NCI-H446 treated with DMSO at 0.1 percent for 48 hours (cell line): ENCODE measurements at places on chromosomes 12 and 14.

DNA sequence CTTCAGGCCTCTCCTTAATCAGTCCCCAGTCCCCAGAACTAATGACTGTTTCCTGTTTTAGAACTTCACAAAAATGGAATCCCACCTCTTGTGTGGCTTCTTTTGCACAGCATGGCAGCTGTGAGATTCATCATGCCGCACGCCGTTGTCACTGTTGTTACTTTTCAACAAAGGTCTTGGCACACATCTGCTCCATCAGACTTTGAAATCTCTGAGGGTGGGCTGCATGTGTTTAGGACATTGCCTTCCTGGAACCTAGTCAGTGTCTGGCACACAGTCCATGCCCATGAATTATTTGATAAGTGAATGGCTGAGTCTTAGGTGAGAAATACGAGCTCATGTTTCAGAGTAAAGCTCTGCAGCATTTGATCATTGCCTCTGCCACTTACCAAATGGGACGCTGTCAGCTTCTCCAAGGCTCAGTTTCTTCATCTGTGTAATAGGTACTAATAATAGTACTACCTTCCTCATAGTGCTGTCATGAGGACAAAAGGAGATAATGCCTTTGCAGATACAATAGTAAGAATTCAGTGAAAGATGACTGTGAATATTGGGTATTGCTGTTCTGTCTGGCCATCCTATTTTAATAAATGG, 90.4 kb downstream of the SRRM4 start:
- DNase-seq = no peak

DNA sequence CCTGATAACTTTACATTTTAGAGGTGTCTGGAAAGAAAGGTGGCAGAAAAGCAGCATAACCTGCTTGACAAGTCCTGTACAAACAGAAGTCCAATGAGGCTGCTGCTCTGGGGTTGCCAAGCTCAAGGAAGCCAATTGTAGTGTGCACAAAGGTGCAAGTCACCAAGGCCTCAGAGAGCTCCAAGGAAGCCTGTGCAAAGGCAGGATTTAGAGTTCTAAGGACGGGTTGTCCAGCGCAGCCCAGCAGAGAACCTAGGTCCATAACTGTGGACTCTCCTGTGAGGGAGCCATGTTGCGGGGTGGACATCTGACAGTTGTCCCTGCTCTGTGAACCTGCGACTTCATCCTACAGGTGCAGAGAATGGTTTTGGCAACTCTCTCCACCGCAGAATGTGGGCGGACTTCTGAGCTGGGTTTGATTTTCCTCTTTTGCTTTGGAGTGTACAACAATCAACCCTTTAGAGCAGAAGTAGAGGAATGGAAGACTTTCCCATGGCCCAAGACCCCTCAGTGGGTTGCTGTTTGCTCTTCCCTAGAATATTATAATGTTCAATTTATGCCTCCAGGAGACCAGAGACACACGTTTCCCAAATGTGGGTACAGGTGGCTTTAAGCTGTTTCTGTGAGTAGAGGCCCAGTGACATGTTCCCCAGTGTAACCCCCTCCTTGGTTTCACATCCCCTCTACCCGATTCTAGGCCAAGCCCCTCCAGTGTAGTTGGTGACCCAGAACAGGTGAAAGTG, 81.0 kb downstream of the ETV6 start:
- DNase-seq = no peak

DNA sequence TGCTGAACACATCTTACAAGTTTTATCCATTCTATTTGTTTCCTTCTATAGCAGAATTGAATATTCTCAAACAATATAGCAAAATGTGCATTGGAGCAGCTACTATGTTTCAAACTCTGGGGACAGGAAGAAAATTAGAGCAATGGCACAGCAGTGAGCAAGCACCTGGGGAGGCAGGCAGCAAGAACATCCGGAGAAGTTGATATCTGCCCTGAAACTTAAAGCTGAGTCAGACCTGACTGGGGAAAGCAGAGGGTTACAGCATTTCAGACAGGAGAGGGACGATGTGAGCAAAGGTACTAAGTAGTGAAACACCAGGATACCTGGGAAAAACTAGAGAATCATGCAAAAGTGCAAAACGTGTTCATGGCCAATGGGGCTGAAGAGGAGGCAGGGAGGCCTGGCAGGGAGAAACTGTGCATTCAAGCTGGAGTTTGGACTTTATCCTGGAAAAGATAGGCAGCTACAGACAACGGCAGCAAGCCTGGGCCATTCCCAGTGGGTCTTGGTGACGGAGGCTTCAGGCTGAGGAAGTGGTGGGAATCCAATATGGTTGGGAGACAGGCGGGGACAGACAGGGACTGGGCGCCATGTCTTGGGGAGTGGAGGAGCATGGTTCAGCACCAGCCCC, 118.0 kb upstream of the CDKN3 start:
- no peak for DNase-seq

GRCh38 chr12:123111498-123112165, 39.3 kb downstream of the PITPNM2 start:
- DNase-seq = no peak

GRCh38 chr12:130486146-130486435, 148.4 kb downstream of the PIWIL1 start:
- DNase-seq = no peak

GRCh38 chr12:99978152-99978551, 6.6 kb downstream of the ANKS1B start:
- DNase-seq = no peak

DNA sequence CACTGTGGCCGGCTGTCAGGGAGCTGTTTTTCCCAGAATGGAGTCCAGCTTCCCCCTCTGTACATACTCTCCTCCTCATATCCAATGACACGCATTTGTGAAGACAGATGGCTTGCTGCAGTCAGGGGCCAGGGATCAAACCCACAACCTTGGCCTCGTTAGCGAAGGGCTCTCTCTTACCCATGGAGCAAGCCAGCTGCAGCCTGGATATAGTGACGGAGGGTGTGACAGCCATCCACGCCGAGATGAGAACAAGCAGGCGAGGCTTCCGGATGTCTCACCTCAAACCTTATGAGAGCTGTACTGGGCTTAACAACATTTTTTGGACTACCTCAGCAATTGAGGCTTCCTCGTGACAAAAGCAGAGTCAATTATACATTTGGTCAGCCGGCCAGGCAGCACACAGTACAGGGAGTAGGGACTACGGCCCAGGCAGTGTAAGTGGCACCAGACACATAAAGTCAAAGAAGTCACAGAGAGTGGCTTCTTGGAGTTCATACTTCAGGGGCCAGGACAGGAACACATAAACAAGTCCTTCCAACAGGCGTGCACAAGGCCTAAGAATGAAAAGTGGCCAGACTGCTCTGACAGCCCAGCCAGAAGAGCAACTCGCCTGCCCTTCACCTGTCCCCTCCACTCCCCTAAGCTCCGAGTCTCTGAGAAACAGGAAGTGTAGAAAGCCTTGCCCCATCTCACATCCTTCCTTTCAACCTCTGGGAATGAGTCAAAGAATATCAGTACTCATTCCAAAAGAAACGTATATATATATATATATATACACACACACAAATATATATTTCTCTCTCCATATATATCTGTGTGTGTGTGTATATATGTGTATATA, 115.1 kb downstream of the TTC7B start:
- no peak for DNase-seq

DNA sequence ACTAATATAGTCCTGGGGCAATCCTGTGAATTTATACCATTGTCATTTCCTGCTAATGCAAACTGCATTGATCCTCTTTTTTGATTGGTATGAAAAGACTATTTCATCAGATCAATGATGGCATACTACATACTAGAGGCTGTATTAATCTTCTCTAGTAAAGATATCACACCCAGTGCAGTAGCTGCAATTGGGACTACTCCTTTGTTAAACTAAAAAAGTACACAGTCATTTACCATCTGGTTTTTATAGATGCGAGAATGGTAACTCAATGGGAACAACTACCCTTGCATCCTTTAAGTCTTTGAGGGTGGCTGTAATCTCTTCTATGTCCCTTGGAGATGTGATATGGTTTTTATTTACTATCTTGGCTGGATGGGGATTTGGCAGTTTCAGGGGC, 80.2 kb upstream of the STK38L start:
- DNase-seq = no peak

DNA sequence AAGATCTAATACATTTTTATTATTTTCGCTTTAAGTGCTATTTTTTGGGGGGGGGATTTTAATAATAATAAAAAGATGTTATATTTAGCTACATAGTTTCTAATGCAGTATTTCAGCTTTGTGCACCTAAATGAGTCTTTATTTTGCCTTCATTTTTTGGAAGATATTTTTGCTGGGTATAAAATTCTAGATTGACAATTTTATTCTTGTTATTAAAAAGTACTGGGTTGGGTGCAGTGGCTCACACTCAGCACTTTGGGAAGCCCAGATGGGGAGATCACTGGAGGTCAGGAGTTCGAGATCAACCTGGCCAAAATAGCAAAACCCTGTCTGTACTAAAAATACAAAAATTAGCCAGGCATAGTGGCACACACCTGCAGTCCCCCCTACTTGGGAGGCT, 173.6 kb downstream of the SLC15A5 start:
- no peak for DNase-seq

GRCh38 chr14:58607131-58607951, 30.4 kb upstream of the DACT1 start:
- no peak for DNase-seq

DNA sequence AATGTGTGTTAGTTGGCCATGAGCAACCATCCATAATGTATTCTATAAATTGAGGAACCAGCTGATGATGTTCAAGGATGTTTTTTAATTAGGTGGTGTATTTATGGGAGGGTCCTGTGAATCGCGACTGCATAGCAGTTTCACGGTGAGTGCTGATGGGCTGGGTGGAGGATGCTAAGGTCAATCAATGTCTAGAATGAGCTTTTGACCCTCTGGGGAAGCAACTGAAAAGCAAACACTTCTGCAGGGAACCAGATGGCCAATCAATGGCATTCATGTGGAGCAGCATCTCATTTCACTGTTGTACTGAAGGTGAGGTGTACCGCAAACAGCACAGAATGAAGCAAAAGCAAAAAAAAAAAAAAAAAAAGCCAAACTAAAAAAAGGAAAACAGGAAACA, 676.1 kb upstream of the TMEM132C start:
- no peak for DNase-seq

- DNase-seq = no peak
Measured at GRCh38 chr14:96086032-96086431, 46.9 kb downstream of the C14orf132 start.

GRCh38 chr12:104870797-104871196, 87.3 kb downstream of the SLC41A2 start:
- DNase-seq = no peak

GRCh38 chr12:66709893-66710292, 31.0 kb upstream of the GRIP1 start:
- no peak for DNase-seq

DNA sequence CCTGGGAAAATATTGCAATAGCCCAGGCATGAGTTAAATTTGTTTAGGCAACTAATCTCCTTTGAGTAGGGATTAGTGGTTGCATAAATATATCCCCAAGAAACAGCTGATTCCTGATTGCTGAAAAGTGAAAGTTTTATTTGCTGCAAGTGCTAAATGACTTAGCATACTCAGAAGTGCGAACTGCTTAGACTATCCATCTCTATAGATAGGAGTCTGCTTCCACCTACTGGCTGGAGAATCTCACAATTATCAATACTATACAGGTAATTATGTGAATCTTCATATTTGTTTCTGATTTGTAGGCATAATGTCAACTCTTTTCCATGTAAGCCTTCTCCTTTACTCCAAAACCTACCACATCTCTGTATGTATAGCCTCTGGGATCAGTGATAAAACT, 12.0 kb upstream of the SLCO1B3 start:
- no peak for DNase-seq

DNA sequence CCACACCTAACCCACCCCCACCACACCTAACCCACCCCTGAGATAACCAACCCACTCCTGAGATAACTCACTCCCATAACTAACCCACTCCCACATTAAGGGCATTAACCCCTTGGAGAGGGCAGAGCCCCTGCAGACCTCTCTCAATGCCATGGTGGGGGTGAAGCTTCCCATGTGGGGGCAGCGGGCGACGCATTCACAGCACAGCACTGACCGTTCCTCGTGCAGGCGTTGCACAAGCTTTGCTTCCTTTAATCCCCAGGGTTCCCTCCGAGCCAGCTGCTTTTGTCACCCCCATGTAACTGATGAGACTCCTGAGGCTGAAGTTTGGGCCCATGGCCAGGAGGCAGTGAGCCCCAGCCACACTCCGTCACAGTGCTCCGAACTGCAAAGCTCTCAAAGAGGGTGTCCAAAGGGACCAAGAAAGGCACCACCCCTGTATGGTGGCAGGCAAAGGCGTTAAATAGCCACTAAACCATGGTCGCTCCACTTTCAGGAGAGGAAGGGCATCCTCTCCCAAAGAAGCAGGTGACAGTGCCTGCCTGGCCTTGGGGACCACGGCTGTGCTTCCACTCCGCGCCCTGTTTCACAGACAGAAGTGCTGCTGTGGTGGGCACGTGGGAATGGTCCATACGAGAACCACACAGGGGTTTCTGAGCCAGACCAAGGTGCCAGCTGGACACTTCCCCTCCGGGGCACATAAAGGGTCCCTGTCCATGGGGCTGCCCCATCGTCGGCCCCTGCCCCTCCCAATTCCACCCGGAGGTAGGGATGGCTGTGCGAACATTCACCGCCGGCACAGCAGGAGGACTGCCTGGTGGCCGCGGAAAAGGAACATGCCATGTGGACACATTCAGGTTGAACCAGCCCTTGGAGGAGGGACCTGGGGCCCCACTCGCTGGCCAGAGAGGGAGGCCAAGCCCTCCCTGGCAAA, 28.3 kb downstream of the GALNT9 start:
- no peak for DNase-seq

- DNase-seq = no peak
Measured at GRCh38 chr12:14935031-14935430, 3.3 kb downstream of the ERP27 start.

GRCh38 chr14:50954811-50955372, 10.6 kb upstream of the PYGL start:
- DNase-seq = peak; percentile 40

GRCh38 chr14:23610815-23611289, 25.3 kb upstream of the DHRS2 start:
- no peak for DNase-seq

DNA sequence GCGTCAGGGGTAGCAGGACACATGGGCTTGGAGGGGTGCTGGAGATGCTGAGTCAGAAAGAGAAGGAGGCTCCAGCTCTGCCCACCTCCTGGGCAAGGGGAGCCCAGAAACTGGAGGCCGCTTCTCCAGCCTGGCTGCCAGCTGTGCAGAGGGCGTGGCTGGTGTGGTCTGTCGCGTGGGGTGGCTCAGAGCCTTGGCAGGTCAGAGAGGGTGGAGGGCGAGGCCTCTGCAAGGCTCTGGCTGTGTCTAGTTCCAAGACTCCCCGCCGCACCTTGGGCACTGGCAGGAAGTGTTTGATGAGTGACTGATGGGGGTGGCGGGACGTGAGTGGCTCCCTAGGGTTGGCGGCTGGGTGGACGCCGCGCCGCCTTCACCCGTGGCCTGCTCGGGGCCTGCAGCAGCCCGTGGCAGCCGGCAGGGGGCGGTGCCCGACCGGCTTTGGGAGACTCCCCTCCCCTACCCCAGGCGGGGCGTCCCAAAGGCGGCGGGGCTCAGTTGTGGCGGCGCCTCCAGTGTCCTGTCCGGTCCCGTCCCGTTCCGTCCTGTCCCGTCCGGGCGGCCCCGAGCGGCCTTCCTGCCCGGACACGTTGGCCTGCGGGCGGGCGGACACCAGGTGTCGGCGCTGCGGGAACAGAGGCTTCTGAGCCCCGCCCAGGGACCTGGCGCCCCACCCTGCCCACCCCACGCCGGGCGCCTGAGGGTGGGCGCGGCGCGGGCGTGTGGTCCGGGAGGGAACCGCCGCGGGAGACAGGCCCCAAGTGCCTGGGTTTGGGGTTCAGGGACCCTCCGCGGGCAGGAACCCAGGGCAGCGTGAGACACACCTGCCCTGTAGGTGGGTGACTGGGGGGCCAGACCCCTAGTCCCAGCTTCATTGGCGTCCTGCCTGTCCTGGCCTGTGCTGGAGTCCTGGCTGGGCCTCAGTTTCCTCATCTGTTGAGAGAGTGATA, 39.7 kb downstream of the KRT80 start:
- DNase-seq = no peak
